ENCODE measurements at places on chromosomes 1 and 21.

DNA sequence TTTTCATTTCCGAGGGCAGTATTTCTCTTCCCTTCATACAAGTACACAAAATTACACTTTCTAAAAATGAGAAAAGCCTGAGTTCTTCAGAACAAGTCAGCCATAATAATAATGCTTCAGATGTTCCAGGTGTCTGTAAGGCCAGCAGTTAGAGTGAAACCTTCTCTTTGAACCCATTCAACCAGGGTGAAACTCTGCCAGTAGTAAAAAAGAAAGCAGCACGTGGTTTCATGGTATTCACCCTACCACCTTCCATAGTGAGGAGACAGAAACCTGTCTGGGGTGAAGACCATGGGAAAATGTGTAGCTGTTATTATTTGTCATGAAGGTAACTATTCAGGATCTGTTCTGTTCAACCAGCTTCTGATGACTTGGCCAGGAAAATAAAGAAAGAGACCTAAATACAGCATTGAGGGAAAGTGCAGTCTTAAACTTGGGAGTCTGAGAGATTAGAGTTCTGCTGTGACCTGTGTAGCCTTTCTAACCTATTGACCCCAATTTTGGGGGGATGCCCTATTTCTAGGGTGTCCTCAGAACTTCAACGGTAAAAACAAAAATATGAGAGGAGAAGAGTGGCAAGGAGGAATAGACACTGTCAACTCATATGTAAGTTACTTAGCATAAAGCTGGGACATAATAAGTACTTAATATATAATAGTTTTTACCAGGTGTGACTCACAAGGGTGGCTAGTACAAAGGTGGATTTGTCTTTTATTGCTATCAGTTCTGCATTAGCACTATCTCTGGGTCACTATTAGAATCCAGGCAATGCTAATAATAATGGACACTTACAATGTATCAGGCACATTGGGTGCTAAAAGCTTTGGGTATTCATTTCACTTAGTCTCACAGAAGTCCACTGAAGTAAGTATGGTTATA is 70.0 kb upstream of the TNFSF4 start:
- DNase-seq = no peak

DNA sequence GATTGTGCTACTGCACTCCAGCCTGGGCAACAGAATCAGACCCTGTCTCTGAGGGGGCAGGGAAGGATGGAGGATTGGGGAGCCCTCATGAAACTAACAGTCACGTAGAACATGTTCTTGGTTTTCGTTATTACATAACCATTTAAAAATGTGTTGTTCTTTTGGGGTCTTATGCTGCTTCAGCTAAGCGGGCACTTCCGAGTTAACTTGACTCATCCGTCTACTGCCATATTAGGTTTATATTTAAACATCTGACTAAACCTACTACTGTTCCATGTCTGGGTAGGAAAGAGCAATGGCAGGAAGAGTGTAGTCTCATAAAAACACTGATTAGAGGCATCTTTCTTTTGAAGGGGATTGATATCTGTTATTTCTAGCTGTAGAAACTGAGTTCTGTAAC is 59.5 kb upstream of the BMP8A start:
- DNase-seq = no peak

GRCh38 chr1:150846473-150847146 is 29.8 kb downstream of the ARNT start:
- DNase-seq = no peak

DNA sequence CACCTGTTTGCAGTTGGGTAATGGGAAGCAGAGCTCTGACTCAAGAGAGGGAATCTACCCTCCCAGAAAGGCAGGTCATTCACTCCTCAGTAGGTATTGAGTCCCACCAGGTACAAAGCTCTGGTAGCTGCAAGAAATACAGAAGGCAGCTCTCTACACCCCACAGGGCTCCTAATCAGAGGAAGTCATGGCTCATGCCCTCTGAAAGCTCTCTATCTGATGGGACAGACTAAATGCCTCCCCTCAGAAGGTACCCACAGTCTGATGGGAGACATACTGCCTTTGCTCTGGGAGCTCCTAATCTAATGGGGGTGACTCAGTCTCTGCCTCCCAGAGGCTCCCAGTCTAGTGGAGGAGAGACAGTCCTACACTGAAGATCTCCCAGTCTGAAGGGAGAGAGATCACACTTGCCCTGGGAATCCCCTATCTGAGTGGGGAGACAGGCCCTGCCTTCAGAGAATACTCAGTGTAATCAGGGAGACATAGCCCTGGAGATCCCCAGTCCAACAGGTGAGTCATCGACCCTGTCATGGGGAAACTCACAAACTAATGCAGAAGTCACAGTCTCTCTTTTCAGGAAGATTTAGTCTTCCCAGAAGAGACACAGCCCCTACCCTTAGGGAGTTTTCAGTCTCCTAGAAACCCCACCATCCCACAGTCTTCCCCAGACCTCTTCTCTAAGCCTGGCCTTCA is 23.7 kb downstream of the CAMK1G start:
- DNase-seq = no peak

DNA sequence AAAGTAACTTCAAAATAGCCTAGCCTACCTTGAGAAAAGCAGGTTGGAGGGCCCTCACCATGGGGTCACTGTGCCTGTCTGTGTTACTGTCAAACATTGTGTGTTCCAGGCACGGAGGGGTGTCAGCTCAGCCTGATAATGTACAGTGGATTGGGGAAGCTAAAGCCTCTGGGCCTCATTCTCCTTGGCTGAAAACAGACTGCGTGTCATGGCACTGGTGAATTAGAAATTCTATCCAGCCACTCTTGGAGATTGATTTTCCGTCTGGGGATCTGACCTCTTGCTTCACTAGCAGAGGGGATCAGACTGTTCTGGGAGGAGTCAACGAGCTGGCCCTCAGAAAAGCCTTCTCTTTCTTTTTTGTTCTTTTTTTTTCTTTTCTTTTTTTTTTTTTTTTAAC is 123.5 kb upstream of the HOOK1 start:
- DNase-seq = no peak

DNA sequence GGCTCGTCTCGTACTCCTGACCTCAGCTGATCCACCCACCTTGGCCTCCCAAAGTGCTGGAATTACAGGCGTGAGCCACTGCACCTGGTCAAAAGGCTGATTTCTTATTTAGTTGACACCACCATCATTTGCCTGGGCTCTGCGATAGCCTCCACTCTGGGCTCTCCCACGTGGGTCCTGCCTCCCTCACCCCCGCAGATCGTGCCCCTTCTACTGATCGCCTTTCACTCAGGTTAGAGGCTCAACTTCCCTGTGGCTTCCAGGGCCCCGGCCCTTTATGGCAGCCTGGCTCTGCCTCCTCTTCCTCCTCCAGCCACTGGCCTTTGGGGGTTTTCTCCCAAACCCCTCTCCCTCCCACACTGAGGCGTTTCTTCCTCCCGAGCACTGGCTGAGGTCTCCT is 2.5 kb upstream of the MFAP2 start:
- no peak for DNase-seq

Data from NCI-H1694 treated with DMSO at 0.1 percent for 48 hours (cell line).